ENCODE measurements at places on chromosomes 11 and 22. TPM values are rescaled to one million over a fixed set of nuclear protein-coding genes. Genes with fewer than 3 reads are reported as not detected.
A peak's percentile ranks its signal among the peaks of the same experiment; 100 is the strongest.

DNA sequence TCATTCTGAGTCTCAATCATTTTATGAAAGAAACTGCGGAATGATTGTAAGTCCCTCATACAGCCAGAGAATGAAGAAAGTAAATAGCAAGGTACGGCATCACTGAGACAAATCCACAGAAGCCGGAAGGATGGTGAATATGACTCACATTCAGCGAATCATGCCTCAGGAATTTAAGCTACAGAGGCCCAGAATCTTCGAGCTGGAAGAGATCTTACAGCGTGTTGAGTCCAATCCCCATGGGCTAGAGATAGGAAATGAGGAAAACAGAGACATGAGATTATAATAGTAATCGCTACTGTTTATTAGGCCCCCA lies 173.2 kb downstream of the KIF18A start:
- no peak overlapping the region for H3K27ac ChIP-seq
- H3K4me3 ChIP-seq: no peak overlapping the region
- DNase-seq: no peak
- no peaks in the 10 kb centered on the region for H3K4me1 ChIP-seq
- no peaks in the 10 kb centered on the region for H3K27me3 ChIP-seq

DNA sequence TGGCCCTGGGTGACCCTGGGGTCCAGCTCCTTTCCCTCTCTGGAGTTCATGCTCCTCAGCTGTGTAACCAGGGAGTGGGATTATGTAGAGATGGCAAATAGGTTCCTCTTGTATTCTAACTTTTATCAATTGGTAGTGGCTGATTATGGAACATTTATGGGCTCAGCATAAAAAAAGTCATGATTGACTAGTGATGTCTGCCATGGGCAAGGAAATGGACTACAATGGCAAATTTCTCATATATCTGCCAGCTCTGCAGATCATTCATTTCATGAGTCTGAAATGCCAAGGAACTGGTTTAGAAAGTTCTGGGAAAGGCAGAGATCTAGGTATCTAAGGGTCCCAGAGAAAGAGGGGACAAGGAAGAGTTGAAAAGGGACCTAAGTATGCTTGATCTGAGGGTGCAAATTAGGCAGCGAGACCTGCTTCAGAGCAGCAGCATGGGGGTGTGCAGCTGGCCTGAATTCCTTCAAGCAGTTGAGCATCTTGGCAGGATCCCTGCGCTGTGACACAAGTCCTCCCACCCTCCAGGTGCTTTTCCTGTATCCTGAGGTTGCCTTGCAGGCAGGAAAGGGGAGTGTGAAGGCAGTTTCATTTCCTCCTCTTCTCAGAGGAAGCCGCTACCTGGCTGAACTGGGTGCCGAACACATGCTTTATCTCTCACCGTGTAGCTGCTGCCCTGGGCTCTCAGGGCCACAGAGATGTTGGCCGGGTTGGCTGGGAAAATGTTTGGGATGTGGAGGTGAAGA lies 10.4 kb downstream of the SLC15A3 start:
- no peak overlapping the region for H3K27ac ChIP-seq
- peaks cover 24% of the 10 kb centered on the region for H3K4me1 ChIP-seq
- peaks cover 94% of the 10 kb centered on the region for H3K36me3 ChIP-seq
- no peak overlapping the region for H3K4me3 ChIP-seq
- H3K27me3 ChIP-seq: no peaks in the 10 kb centered on the region
- no peak for DNase-seq

DNA sequence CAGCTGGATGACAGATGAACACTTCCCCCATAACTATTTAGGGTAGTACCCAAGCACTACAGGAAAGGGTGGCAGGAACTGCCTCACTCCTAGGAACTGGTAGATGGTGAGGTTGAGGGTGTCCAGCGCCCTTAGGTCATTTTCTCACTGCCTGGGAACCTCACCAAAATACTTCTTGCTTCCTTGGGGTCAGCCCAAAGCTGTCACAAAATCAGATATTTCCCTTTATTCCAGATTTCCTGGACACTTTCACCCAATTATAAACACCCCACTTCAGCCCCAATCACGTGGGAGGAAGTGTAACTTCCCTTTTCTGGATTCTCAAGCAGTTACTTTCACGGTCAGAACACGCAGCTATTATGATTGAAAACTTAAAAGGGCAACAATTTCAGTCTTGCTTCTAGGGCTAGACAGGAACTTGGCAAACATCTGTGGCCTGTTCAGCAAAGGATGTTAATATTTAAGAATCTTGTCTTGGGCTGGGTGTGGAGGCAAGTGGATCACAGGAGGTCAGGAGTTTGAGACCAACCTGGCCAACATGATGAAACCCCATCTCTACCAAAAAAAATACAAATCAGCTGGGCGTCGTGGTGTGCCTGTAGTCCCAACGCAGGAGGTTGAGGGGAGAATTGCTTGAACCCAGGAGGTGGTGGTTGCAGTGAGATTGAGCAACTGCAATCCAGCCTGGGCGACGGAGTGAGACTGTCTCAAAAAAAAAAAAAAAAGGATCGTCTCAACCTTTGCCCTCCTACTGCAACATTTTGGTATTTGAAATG lies 4.0 kb downstream of the FTH1 start:
- H3K4me1 ChIP-seq: peaks cover 60% of the 10 kb centered on the region
- no peak for DNase-seq
- no peaks in the 10 kb centered on the region for H3K27me3 ChIP-seq
- peak overlapping the region; percentile 97 for H3K27ac ChIP-seq
- H3K4me3 ChIP-seq: peak overlapping the region; percentile 98

DNA sequence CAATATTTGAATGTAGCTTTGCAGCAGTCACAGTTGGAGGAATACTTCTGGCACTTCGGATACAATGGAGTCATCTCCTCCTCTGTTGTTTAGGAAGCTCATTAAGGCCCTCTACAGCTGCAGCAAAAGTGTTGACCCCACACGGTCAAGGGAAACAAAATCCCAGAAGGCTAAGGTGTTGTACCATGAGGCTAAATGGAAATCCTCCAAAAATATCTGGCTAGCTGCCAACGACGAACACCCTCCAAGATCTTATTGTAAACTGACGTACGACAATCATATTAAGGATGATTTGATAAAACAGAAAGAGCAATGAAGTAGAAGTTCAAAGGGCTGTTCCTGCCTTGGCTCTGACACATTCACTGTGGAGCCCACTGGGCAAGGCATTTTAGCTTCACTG lies 4.0 kb downstream of the POGLUT3 start:
- DNase-seq: no peak
- H3K27ac ChIP-seq: no peak overlapping the region

GRCh38 chr11:129382583-129382982 lies 6.9 kb downstream of the BARX2 start:
- H3K27ac ChIP-seq: no peak overlapping the region
- no peaks in the 10 kb centered on the region for H3K36me3 ChIP-seq
- no peaks in the 10 kb centered on the region for H3K4me1 ChIP-seq
- no peak overlapping the region for H3K4me3 ChIP-seq
- H3K27me3 ChIP-seq: peaks cover 13% of the 10 kb centered on the region

- no peaks in the 10 kb centered on the region for H3K36me3 ChIP-seq
- no peak overlapping the region for H3K4me3 ChIP-seq
- H3K27ac ChIP-seq: no peak overlapping the region
- H3K4me1 ChIP-seq: peaks cover 10% of the 10 kb centered on the region
Observed at GRCh38 chr22:17634696-17635095, 3.9 kb upstream of the BCL2L13 start.

DNA sequence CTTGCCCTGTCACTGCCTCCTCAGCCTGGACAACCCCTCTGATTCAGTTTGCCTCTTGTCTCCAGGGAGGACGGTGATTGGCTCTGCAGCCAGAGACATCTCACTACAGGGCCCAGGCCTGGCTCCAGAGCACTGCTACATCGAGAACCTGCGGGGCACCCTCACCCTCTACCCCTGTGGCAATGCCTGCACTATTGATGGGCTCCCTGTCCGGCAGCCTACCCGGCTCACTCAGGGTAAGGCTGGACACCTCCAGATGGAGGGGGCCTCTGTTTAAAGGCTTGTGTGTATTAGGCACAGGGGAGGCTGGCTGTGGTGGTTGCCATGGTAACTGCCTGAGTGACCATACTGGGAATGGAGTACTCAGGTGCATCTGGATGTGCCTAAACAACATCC lies 8.6 kb downstream of the PHLDB1 start:
- H3K4me3 ChIP-seq: no peak overlapping the region
- DNase-seq: peak; percentile 20
- peak overlapping the region; percentile 77 for H3K27ac ChIP-seq
- H3K36me3 ChIP-seq: peaks cover 41% of the 10 kb centered on the region
- peaks cover under 1% of the 10 kb centered on the region for H3K27me3 ChIP-seq
- H3K4me1 ChIP-seq: peaks cover 75% of the 10 kb centered on the region

DNA sequence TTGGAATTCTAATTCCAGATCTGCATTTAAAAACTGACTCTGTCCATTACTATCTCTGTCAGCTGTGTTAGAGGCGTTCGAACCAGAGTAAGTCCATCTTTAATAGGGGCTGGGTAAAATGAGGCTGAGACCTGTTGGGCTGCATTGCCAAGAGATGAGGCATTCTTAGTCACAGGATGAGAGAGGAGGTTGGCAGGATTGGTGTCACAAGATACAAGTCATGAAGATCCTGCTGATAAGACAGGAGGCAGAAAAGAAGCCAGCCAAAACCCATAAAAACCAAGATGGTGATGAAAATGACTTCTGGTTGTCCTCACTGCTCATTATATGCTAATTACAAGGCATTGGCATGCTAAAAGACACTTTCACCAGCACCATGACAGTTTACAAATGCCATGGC lies 356.3 kb upstream of the ISX start:
- H3K27ac ChIP-seq: no peak overlapping the region
- no peaks in the 10 kb centered on the region for H3K27me3 ChIP-seq
- H3K4me3 ChIP-seq: no peak overlapping the region
- H3K36me3 ChIP-seq: no peaks in the 10 kb centered on the region
- DNase-seq: no peak

DNA sequence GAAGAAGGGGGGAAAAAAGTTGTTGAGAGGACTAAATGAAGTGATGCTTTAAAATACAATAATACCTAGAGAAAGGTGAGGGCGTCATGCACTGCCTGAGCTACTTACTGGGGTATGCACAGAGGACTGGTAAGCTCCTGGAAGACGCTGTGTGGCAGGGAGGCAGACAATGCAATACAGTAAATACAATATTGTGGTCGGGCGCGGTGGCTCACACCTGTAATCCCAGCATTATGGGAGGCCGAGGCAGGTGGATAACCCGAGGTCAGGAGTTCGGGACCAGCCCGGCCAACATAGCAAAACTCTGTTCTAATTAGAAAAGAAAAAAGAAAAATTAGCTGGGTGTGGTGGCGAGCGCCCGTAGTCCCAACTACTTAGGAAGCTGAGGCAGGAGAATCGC lies 683 bp upstream of the SYTL2 start:
- H3K36me3 ChIP-seq: no peaks in the 10 kb centered on the region
- H3K27me3 ChIP-seq: no peaks in the 10 kb centered on the region
- peak overlapping the region; percentile 69 for H3K4me3 ChIP-seq
- no peak overlapping the region for H3K27ac ChIP-seq
- DNase-seq: no peak
- H3K4me1 ChIP-seq: peaks cover 14% of the 10 kb centered on the region

DNA sequence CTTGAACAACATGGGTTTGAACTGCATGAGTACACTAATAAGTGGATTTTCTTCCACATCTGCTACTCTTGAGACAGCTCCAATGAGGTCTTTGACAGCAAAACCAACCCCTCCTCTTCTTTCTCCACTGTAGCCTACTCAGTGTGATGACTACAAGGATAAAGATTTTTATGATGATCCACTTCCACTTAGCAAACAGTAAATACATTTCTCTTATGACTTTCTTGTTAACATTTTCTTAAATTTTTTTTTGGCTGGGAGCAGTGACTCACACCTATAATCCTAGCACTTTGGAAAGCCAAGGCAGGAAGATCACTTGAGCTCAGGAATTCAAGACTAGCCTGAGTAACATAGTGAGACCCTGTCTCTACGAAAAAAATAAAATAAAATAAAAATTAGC lies 9.9 kb upstream of the EIF4G2 start:
- no peaks in the 10 kb centered on the region for H3K36me3 ChIP-seq
- no peak overlapping the region for H3K27ac ChIP-seq
- H3K27me3 ChIP-seq: no peaks in the 10 kb centered on the region
- H3K4me1 ChIP-seq: no peaks in the 10 kb centered on the region
- no peak overlapping the region for H3K4me3 ChIP-seq

GRCh38 chr22:39351689-39352214 lies 2.0 kb downstream of the SYNGR1 start:
- peaks cover 19% of the 10 kb centered on the region for H3K4me1 ChIP-seq
- H3K27me3 ChIP-seq: no peaks in the 10 kb centered on the region
- no peaks in the 10 kb centered on the region for H3K36me3 ChIP-seq
- H3K4me3 ChIP-seq: no peak overlapping the region
- H3K27ac ChIP-seq: no peak overlapping the region
- no peak for DNase-seq

GRCh38 chr11:880447-880846 lies 30.2 kb downstream of the CHID1 start:
- H3K27me3 ChIP-seq: no peaks in the 10 kb centered on the region
- no peak for DNase-seq
- no peaks in the 10 kb centered on the region for H3K4me1 ChIP-seq
- no peak overlapping the region for H3K4me3 ChIP-seq

- no peaks in the 10 kb centered on the region for H3K27me3 ChIP-seq
- H3K4me3 ChIP-seq: no peak overlapping the region
- H3K36me3 ChIP-seq: no peaks in the 10 kb centered on the region
- DNase-seq: no peak
- peaks cover 24% of the 10 kb centered on the region for H3K4me1 ChIP-seq
- no peak overlapping the region for H3K27ac ChIP-seq
Observed at GRCh38 chr11:45022294-45023064, 71.8 kb upstream of the TP53I11 start.

- no peaks in the 10 kb centered on the region for H3K36me3 ChIP-seq
- no peak overlapping the region for H3K27ac ChIP-seq
- H3K4me3 ChIP-seq: no peak overlapping the region
- H3K4me1 ChIP-seq: peaks cover 11% of the 10 kb centered on the region
Observed at GRCh38 chr11:115389790-115390189, 114.4 kb downstream of the CADM1 start.

The CFAP300 gene
- total RNA-seq: 7.2 TPM

The RASL10A gene
- total RNA-seq: 0.83 TPM

The PANX2 gene
- total RNA-seq: 2.5 TPM

The OR10A5 gene
- not detected for total RNA-seq

The AIFM3 gene
- 12.3 TPM for total RNA-seq

The NLRP14 gene
- not detected for total RNA-seq

The TEX12 gene
- total RNA-seq: not detected

The GAB4 gene
- not detected for total RNA-seq

Measured in lower lobe of right lung (tissue), 2 donors.